ENCODE measurements at places on chromosomes 4 and X.

- no peak for DNase-seq
These were observed 66.3 kb downstream of the DCUN1D4 start for GRCh38 chr4:51909236-51909703.

GRCh38 chrX:134513091-134513490 lies 53.1 kb downstream of the HPRT1 start:
- DNase-seq: no peak

DNA sequence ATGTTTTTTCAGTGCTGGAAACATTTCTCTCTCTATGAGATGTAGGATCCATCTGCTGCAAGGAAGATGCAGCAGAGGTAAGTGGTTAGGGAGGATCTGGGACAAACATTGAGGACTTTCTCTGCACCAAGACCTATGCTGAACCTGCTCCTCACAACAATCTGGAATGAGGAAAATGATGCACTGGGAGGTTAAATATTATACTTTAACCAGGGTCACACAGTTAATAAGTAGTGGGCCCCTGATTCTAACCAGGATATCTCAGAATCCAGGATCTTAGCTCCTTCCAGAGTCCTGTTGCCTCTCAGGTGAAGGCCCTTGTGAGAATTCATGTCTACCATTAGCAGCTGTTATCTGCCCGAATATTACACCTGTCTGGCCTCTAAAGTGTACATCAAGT lies 7.0 kb downstream of the CXCL9 start:
- no peak for DNase-seq

GRCh38 chrX:11386001-11386523 lies 92.8 kb downstream of the AMELX start:
- peak; percentile 72 for DNase-seq

DNA sequence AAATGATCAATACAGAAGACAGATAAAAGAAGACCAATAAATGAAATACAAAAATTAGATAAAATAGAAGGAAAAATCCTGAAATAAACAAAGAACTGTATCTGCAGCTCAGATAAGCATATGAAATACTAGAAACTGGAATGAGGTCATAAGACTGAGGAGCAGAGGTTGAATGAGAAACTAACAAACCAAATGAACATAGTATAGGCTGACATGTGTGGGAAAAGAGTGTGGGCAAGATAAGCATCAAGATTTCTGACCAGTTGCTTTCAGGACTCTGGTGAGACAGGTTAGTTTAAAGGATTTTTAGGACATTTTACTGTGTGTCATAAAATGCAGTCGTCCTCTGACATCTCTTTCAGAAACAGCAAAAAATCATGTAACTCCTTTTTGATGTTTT lies 2073.2 kb upstream of the TENM3 start:
- no peak for DNase-seq

DNA sequence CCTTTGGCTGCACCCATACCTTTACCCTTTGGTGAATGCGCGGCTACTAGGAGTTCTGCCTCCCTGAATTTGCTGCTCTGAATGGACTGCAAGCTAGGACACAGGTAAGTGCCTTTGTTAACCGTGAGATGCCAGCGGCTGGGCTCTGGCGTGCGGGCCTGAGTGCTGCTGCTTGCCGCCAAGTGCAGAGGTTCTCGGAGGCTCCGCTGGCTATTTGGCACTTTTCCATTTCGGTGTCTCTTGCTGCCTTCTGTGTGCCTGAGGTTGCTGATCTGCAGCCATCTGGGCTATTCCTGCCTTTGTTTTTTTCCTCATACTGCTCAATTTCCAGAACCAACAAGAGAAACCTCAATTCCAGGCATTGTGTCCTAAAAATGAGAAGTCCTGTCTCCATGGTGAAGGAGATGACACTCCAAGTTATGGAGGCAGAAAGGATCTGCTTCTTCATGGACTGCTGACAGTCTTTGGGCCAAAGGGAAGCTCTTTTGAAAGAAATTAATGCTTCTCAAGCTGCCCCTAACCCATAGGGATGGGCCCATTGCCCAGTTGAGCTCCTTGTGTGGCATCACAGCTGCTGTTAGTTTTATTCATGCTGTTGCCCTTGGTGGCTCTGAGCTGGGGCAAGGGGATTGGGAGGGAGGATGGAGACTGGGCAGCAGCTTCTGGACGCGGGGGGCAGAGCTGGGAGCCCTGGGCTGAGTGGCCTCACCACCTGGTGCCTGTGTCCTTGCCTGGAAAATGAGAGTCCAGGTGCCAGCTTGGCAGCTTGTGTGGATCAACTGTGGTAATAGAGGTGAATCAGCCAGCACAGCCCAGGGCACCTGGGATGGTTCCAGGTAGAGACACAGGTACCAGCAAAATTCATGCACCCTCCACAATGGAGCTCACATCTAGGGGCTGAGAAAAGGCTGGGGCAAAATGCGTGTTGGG lies 3.8 kb upstream of the TBC1D14 start:
- no peak for DNase-seq

DNA sequence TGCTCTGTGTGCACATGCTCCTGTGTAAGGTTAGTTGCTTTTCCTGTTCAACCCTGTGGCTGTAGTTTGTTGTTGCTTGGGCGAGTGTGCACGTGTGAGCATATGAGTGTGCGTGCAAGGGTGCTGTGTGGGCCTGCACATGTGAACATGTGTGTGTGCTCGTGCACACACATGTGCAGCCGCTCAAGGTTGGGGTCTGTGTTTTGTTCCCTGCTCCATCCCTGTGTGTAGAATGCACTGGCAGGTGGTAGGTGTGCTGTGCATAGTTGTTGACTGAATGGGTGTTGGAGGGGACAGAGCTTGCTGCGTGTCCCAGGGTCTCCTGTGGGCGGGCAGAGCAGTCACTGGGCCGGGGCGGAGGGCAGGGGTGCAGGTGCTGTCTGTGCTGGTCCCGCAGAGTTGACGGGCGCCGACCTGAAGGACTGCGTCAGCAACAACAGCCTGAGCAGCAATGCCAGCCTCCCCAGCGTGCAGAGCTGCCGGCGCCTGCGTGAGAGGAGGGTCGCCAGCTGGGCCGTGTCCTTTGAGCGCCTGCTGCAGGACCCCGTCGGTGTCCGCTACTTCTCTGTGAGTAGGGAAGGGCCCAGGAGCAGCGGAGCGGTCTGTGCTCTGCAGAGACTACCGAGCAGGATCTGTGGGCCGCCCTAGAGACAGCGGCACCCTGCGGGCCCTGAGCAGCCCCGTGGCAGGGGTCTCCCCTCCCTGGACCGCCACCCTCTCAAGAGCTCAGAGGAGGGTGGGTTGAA lies 27.9 kb upstream of the HGFAC start:
- DNase-seq: no peak

DNA sequence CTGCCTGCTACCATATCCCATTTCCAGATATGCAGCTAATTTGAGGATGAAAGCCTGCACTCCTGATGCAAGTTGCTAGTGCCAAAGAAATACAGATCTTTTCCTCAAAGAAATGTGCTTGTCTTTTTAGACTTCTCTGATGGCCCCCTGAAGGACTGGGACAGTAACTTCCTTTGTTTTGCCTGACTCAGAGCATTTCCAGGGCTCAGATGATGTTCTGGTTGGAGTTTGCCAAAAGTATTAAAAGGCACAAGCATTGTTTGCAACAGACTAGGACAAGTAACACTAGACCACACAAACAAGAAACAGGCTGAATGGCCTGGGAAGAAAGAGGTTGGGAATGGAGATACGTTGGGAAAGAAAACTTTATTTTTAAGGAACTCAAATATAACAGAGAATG lies 175.2 kb downstream of the IL13RA2 start:
- no peak for DNase-seq

GRCh38 chrX:19990151-19990555 lies 708 bp downstream of the BCLAF3 start:
- no peak for DNase-seq

- peak; percentile 89 for DNase-seq
These were observed 91.4 kb downstream of the RTL9 start for GRCh38 chrX:110450050-110450449.

DNA sequence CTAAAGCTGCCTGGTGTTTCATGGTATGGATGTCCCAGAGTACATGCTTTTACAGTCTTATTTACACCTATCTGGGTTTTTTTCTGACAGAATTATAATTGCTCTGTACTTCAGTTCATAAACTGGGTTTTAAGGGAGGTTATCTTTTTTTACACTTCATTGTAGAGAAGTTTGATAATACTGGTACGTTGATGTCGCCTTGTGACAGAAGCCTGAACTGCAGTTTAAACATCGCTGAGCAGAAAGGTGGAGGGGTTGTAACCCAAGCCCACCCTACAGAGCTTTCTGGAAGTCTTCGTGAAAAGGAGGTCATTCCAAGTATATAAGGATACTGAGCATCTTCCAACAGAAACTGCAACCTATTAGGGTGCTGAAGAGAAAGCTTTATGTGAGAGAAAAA lies 46.4 kb downstream of the BEX1 start:
- DNase-seq: no peak

DNA sequence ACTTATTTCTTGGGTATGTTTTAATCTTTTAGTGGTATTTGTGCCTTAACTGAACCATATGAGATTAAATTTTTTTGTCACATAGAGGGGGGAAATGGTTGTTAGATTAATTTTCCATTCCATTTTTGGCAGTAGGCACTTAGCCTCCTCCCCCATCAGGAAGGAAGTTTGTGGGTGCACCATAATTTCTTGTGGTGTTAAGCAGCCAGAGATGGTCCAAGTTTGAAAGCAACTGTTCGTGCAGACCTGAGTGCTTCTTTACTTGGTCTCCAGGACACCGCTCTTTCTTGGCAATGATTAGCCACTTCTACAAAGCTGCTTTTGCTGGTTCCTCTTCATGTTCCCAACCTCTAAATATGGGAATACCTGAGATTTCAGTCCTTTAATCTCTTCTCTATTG lies 92.7 kb upstream of the RPL34 start:
- no peak for DNase-seq
